Mammary epithelial cell (primary cell): ENCODE measurements at places on chromosomes 1 and 21.

DNA sequence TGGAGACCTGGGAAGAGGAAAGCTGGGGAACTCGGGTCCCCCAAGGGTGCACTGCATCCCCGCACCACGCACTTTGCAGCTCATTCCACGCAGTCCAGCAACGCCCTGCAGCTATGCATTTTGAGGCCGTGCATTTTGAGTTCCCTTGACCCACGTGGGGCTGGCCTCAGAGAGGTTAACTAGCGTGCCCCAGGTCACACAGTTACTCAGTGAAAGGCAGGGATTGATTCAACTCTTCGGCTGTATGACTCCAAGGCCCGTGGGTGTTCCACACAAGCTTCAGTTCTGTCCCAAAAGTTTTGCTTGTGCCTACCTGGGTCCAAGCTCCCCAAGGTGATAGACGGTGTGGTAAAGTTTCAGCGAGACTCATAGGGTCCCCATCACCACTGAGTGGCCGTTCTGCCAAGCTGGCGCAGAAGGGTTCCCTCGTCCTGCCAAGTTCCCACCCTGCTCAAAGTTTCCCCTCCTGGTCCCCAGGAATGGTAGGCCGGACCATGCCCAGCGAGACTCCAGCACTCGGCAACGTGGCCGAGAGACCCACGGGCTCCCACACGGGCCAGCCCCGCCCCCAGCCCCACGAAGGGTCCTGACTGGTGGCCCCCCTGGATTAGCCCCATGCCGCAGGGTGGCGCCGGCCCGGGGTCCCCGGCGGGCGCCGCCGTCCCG is 611 bp downstream of the HSPG2 start:
- DNase-seq = peak; percentile 35

- peak; percentile 50 for DNase-seq
Observed at GRCh38 chr1:151616505-151616849, 4.6 kb downstream of the SNX27 start.

DNA sequence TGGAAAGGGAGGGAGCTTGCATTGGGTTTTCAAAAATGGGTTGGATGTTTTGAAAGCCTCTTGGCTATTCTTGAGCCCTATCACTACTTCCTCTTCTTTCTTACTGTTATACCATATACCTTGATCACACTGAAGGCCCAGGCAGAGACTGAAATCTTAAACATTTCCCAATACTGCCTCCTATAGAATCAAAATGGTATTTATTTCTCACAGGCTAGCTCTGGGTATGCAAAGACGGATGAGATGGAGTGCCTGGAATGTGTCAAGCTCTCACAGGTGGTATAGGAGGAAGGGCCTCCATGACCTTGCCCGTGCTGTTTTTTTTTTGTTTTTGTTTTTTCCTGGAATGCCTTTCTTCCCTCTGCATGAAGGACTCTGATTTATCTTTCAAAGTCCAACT is 268.4 kb upstream of the USP24 start:
- no peak for DNase-seq

DNA sequence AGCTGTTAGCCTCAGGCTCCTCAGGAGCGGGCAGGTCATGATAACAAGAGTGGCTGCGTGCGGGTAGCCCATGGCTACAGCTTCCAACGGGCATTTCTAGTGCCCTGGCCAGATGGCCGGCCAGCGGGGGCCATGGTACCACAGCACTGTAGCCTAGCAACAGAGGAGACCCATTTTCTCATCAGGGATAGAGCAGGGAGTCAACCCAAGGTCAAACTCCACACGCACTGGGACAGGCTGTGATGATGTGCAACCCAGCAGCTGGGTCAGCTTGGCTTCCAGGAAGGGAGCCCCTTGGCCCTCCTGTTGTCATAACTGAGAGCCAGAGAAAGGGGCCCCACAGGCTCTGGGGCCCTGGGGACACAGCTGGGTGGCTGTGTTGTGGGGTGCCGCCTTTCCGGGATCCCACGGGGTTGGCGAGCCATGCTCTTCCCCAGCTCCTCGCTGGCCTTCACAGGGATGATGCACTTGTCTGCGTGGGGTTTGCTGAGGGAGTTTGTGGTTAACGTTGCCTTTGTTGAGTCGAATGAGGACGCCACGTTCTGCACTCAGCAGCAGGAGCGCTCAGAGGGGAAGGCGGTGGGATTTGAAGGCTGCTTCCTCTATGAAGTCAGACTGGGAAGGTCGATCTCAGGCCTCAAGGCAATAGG is 46.3 kb downstream of the COL18A1 start:
- no peak for DNase-seq

DNA sequence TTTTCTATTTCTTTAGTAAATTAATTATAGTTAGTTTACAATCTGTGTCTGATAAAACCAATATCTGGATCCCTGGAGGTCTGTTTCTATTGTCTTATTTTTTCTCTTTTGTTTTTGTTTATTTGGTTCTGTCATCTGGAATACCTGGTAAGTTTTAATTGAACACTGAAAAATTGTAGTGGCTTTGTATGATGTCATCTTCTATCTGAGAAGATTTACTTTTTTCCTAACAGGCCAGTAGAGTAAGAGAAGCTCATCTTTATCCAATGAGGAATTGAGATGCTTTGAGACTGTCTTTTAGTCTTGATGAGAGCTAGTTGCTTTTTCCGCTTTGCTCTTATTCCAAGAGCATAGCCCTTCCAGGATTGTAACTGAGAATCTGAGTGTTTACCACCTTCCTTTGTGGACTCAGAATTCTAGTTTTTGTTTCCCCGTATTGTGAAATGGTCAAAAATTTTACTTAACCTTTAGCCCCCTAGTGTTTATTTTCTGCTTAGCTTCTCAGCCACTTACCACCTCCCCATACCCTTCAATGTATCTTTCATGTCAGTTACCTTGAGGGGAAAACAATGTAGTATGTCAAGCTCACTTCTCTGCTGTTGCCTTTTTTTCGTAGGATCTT is 25.0 kb downstream of the PTGFRN start:
- no peak for DNase-seq

DNA sequence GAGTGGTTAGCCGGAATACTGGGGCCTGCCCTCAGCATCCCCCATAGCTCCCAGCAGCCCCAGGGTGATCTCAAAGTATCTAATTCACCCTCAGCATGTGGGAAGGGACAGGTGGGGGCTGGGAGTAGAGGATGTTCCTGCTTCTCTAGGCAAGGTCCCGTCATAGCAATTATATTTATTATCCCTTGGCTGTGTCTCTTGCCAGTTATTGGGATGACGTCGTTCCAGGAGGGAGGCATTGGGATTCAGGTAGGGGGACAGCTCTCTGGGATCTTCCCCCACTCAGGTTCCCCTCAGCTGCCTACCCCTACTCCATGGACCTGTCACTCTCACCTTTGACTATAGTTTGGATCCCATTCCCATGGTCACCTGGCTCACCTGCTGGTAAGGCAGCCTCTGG is 11.9 kb upstream of the PEAR1 start:
- no peak for DNase-seq

DNA sequence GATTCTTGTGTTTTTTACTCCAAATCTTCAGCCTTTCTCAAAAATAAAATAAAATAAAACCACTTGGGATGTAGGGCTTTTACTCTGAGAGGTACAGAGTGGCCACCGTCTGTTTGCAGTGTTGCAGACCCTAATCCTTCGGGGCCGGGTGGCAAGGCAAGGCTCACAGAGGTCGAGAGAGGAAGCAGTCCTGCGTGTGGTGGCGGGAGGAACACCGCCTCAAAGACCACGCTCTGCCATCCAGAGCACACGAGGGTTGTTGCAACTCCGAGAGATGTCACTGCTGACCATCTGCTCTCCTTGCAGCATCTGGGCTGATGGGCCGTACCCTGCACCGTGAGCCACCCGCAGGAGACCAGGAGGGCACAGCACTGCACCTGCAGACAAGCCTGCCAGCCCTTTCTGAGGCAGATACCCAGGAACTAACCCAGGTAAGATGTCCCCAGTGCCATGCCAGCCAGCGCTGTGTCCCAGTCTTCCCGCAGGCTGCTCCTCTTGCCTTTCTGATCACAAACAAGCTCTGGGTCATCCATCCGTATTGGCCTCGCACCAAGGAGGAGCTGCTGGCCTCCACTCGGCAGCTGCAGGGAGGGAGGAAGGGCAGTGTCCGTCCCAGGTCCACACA is 31.5 kb downstream of the SNAP47 start:
- DNase-seq = no peak

GRCh38 chr1:53266038-53266437 is 27.7 kb upstream of the MAGOH start:
- DNase-seq = peak; percentile 12
